K562 (cell line): ENCODE measurements at places on chromosomes 6 and 20. TPM values are rescaled to one million over a fixed set of nuclear protein-coding genes. Genes with fewer than 3 reads are reported as not detected.

The DEFB124 gene
- total RNA-seq, result not detected in 2 replicates

The LTA gene
- 0.80 and 0.87 TPM in 2 replicates for total RNA-seq

The ELOVL4 gene
- total RNA-seq, result not detected in 2 replicates

The PHACTR3 gene
- total RNA-seq, result not detected in 2 replicates

The MMP24 gene
- 0.09 TPM in 1 of 2 replicates, not detected in the other for total RNA-seq

The DEFB132 gene
- total RNA-seq, result not detected in 2 replicates

The CST7 gene
- total RNA-seq, result not detected in 2 replicates

The EPPIN gene
- not detected in 2 replicates for total RNA-seq

The NT5E gene
- total RNA-seq, result 0.13 and 0.25 TPM in 2 replicates

The GTPBP2 gene
- total RNA-seq, result 121 and 162 TPM in 2 replicates

The SRSF12 gene
- total RNA-seq, result not detected in 2 replicates

The NKX2-4 gene
- not detected in 2 replicates for total RNA-seq

The TINAG gene
- total RNA-seq, result not detected in 2 replicates

DNA sequence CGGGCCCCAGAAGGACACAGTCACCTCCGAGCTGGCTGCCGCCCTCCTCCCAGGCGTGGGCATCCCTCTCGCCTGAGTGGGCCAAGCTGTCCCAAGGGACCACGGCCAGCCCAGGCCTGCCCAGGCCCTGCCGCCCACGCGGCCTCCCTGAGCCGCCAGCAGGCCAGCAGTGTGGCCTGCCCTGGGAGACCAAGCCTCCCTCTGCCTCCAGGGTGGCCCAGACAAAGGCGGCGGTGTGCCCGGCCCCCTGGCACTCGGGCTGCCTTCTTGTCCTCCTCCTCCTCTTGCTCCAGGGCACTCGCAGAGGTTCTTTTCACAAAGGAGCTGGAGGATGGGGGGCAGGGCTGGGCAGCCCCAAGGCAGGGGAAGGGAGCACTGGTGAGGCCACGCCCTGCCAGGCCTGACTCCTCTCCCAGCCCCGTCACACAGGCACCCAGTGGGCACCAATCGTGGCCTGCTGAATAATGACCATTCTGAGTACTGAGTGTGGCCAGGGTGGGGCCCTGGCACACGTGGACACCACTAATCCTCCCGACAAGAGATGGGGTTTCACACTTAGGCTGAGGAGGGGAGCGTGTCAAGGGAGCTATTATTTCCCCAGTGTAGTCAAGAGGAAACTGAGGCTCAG is 25.3 kb downstream of the NOL4L start:
- no peak for DNase-seq

DNA sequence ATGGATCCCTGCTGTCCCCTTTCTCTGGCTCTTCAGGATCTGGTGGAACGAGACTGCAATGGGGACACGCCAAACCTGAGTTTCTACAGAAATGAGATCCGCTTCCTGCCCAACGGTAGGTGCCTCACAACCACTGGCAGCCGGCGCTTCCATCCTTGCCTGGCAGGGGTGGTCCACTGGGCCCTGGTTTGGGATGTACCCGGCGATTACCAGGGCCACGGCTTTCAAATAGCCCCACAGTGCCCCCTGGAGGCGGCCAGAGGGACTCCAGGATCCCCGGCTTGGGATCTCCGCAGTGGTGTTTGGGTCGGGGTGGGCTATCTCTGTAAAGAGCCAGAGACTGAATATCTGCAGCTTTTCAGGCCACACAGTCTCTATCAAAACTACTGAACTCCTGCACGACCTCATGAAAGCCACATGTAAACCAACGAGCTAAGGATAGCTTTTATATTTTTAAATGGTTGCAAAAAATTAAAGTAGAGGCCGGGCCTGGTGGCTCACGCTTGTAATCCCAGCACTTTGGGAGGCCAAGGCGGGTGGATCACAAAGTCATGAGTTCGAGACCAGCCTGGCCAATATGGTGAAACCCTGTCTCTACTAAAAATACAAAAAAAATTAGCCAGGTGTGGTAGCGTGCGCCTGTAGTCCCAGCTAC is 3.7 kb downstream of the OGFR start:
- peak; percentile 76 for DNase-seq

DNA sequence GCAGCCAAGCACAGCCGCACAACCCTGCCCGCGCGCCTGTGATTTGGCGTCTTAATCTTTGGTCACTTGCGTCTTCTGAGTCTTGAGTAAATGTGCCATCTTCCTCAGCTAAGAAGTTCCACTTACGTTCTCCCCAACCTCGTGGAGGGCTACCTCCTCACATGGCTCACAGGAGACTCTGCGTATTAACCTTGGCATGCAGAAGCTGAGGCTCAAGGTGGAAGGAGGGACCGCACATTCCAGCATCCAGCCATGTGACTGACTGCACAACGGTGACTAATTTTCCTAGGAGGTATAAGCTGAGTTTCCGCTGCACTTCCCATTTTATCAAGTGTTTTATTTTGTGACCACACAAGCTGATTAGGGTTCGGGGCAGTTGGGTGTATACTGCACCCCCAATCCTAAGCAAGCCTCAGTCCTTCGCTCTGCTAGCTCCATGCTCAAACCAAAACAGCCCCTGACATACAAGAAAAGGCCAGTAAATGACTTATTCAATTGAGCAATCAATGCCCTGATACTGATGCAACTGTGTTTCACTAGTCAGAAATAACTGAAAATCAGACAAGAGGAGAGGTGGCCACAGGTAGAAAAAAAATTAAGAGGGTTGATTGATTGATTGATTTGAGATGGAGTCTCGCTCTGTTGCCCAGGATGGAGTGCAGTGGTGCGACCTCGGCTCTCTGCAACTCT is 7.0 kb downstream of the BEND3 start:
- DNase-seq, result no peak

- no peak for DNase-seq
Observed at GRCh38 chr6:133432021-133432989, 191.1 kb downstream of the EYA4 start.

GRCh38 chr6:89834884-89835792 is 5.5 kb downstream of the CASP8AP2 start:
- no peak for DNase-seq

DNA sequence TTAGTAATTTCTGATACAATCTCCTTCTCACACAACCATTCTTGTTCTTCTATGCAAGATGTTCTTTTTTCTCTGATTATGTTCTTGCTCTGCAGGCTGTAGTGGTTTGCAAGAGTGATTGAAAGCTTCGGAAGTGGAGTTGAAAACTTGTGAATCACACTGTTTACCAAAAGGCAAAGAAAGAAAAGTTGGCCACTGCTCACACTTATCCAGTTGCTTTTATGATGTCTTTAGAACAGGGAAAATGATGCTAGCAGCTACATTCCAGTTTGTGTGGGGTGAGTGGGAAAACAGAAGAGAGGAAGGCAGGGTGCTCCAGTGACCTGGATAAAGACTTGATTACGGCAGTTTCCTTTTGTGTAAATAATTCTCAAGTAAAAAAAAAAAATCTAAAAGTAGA is 583.3 kb downstream of the TENT5A start:
- no peak for DNase-seq

DNA sequence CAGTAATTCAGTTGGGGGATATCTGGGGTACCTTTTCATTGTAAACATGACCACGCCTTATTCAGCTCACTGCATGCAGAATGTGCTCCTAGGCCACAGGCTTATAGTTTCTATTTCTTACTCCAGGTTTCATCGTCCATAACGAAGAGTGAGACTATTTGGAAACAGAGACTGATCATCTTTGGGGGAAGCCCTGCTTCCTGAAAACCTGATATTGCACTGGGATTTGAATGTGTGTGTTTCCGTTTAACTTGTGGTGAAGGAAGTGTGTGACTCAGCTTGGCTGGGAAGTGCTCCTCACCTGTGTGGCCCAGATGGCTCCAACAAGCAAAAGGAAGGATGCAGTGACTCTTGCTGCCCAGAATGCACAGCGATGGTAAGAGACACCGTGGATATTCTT is 19.6 kb upstream of the LTV1 start:
- DNase-seq, result no peak

DNA sequence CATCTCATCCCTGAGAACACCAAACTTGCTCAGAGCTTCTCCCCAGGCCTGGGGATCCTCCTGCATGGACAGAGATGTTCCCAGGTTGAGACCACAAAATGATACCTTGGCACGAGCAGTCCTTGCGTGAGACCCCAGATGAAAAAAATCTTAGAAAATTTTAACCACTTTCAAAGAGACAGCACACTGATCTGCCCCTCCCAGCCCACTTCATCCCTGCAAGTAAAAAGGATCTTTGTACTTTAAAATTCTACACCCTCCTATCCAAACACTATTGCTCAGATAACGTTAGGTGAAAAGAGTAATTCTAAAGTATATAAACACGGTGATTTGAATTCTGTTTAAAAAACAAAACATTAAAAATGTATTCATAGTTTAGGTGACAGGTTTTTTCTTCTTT is 98.5 kb downstream of the SLC23A2 start:
- no peak for DNase-seq

DNA sequence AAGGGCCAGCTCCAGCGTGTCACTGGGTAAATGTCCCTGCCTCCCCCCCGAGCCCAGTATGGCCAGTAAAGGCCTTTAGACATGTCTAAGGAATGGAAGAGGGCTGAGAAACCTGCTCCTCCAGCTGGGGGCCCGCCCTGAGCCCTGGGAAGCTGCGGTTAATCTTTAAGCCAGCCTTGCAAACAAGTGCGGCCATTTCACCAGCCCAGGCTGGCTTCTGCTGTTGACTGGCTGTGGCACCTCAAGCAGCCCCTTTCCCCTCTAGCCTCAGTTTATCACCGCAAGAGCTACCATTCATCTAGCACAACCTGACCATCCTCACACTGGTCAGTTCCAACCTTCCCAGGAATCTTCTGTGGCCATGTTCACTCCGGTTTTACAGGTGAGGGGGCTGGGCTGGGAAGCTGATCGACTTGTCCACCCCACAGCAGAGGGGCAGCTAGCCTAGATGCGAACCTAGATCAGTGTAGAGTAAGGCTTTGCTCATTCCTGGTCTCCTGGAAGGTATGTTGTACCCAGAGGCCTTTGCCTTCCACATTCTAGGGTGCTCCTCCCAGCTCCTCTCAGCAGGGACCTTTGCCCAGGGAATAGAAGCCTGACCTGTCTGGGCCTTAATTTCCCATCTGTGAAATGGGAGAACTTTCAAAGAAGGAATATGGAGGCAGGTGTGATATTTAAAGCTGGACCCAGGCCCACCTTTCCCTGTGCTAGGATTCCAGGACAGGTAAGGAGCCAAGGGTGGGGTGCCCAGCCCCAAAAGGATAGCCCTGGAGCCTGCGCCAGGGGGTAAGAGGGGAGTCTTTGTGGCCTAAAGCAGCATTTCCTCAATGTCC is 1.2 kb upstream of the SRC start:
- no peak for DNase-seq

DNA sequence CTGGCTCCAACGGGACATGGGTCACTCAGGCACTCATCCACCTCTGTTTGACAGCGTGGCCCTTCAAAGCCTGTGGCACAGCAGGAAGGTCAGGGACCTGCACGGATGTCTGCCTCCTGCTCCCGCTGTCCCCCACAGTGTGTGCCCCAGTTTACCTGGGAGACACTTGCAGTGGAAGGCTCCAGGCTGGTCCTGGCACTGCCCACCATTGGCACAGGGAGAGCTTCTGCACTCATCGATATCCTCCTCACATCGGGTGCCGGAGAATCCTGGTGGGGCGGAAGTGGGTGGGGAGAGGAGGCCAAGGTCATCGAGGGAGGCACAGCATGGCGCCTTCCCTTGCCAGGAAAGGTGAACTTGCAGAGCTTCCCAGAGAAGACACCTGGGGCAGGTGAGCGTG is 6.9 kb downstream of the NOTCH4 start:
- DNase-seq, result no peak

- peak; percentile 92 for DNase-seq
Observed at GRCh38 chr6:33840048-33840926, 36.5 kb upstream of the MLN start.

- no peak for DNase-seq
Observed at GRCh38 chr6:159212525-159213280, 43.5 kb downstream of the FNDC1 start.

DNA sequence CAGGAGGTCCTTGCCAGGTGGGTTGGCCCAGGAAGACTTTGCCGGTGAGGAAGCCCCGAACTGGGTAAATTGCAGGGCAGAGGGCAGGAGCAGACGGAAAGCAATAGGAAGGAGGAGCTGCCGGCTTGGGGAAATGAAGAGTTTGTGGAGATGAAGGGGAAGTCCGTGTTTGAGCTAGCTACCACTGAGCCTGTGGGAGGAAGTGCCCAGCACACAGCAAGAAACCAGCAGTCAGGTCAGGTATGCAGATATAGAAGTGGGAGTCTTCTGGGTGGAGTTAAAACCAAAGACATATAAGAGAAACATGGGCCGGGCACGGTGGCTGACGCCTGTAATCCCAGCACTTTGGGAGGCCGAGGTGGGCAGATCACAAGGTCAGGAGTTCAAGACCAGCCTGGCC is 34.7 kb downstream of the CD24 start:
- DNase-seq, result no peak

DNA sequence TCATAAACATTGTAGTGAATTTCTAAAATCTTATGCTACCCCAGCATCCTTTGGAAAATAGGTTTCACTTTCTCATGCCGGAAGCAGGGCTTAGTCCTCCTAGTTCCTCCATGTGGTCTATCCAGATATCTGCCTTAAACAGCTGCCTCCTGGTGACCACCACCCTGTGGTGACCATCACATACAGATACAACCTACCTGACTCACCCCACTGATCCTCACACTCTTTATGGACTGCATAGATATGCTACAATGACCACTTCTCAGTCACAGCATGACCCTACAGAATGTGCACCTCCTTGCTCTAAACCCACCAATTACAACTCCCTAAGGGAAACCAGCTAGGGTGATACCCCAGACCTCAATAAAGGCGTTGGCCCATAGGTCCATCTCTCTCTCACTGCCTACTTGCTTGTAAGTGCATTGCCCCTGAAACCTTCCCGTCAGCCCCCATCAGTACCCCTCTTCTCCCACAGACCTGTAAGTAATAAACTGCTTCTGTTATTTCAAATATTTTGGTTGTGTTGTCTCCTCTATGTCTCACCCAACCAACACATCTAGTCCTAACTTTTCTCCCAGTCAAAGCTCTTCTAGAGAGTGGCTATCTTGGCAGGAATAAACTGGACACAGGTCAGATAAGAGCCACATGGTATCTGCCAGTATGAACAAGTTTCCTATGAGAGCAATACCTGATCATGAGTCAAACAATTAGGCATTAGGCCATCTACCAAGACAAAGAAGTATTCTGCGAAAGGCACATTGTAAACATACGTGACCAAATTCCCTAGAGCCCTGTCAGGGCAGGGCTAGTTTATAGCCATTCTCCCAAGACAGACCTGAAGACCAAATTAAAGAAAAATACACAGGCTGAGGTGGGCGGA is 39.4 kb upstream of the PLEKHG1 start:
- DNase-seq, result peak; percentile 71

GRCh38 chr20:48454671-48455490 is 372.9 kb downstream of the PREX1 start:
- DNase-seq, result no peak

GRCh38 chr6:127939442-127940066 is 38.7 kb upstream of the THEMIS start:
- no peak for DNase-seq

- no peak for DNase-seq
Observed at GRCh38 chr6:156695742-156696141, 81.4 kb upstream of the ARID1B start.

- DNase-seq, result no peak
Observed at GRCh38 chr6:143058987-143059386, 1.7 kb upstream of the AIG1 start.
